ENCODE measurements at places on chromosomes 4 and X. TPM values are rescaled to one million over a fixed set of nuclear protein-coding genes. Genes with fewer than 3 reads are reported as not detected.

RHOXF2 gene
- total RNA-seq = not detected

C1GALT1C1 gene
- total RNA-seq = 12.7 TPM

TAB3 gene
- total RNA-seq = 14.8 TPM

GRCh38 chrX:104351173-104351769, 96.5 kb upstream of the ESX1 start:
- H3K36me3 ChIP-seq = no peaks in the 10 kb centered on the region
- no peaks in the 10 kb centered on the region for H3K27me3 ChIP-seq
- no peaks in the 10 kb centered on the region for H3K4me1 ChIP-seq
- H3K4me3 ChIP-seq = no peak overlapping the region
- H3K27ac ChIP-seq = no peak overlapping the region

GRCh38 chrX:97527725-97528124, 644.0 kb downstream of the RPA4 start:
- H3K36me3 ChIP-seq = no peaks in the 10 kb centered on the region
- H3K27me3 ChIP-seq = no peaks in the 10 kb centered on the region
- no peak overlapping the region for H3K4me3 ChIP-seq
- no peaks in the 10 kb centered on the region for H3K4me1 ChIP-seq
- no peak overlapping the region for H3K27ac ChIP-seq
- DNase-seq = no peak

DNA sequence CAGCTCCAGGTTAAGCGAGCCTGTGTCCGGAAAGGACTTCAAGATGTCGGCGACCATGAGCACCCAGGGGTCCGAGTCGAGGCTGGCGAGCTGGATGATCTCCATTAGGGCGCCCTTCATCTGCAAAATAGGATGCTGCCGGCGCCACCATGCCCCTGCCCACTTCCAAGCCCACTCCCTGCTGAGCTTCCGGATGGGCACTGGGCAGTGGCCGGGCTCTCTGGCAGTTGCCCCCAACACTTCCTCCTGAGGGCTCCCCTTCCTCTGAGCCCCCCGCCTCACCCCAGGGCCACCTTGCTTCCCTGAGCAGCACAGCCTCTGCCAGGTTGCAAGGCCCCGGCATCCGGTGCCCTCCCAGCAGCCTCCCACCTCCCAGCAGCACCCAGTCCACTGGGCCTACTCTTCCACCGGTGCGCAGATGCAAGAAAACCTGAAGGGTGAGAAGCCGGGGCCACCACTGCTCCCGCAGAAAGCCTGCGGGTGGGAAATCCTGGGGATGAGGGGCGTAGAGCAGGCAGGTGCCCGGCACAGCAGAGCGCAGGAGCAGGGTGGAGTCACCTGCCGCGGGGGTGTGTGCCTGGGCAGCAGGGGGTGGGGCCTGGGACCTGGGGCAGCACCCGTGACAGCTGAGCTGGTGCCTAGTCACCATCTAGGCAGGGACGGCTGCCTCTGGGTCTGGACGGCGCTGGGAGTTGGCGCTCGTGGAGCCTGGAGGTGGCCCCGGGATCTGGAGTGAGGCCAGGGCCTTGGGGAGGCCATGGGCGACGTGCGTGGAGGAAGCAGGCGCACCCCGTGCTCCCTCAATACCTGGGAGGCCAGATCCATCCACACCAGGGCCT, 17.0 kb downstream of the NELFA start:
- H3K27ac ChIP-seq = no peak overlapping the region
- DNase-seq = no peak
- no peaks in the 10 kb centered on the region for H3K27me3 ChIP-seq

- H3K36me3 ChIP-seq = peaks cover 1% of the 10 kb centered on the region
- no peak overlapping the region for H3K27ac ChIP-seq
- no peak overlapping the region for H3K4me3 ChIP-seq
- H3K4me1 ChIP-seq = peaks cover 17% of the 10 kb centered on the region
- DNase-seq = no peak
Observed at GRCh38 chr4:153238135-153238919, 34.1 kb downstream of the TRIM2 start.

DNA sequence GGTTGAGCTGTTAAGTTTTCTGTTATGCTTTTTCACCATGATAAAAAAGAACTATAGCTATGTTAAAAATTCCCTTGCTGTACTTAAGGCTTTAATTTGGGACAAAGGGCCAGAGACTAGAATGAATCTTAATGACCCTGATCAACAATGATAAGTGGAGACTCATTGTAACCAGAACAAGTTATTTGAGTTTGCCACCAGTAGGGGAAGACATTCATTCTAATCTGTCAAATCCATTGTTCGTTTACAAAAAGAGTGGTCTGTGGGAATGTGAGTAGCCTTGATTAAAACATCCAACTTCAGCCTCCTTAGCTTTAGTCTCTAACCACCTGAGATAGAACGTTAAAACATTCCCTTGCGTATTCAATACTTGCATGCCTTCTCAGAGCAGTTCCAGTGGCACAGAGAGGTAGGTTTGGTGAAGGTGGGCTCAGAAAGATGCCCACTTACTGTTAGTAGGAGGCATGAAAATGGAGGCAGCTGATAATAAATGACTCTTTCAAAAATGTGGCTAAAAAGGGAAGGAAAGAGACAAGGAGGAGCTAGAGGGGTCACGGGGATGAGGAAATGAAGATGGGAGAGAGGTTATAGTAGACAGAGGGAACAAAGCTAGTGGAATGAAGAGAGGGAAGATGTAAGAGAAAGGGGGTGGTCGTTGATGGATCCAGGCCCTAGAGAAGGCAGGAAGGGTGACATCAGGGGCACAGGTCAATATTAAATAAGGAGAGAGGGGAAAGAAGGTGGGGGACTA, 66.2 kb downstream of the EGF start:
- H3K4me1 ChIP-seq = peaks cover 19% of the 10 kb centered on the region
- no peaks in the 10 kb centered on the region for H3K36me3 ChIP-seq
- no peaks in the 10 kb centered on the region for H3K27me3 ChIP-seq
- no peak overlapping the region for H3K27ac ChIP-seq

- no peak for DNase-seq
- H3K36me3 ChIP-seq = no peaks in the 10 kb centered on the region
- no peak overlapping the region for H3K27ac ChIP-seq
- no peak overlapping the region for H3K4me3 ChIP-seq
Observed at GRCh38 chr4:152943672-152944071, 7.5 kb downstream of the FHDC1 start.

- H3K27me3 ChIP-seq = no peaks in the 10 kb centered on the region
- H3K27ac ChIP-seq = no peak overlapping the region
- DNase-seq = no peak
- no peaks in the 10 kb centered on the region for H3K36me3 ChIP-seq
- H3K4me3 ChIP-seq = no peak overlapping the region
Observed at GRCh38 chr4:52853351-52853750, 8.8 kb upstream of the RASL11B start.

GRCh38 chr4:61079427-61079826, 120.7 kb upstream of the ADGRL3 start:
- no peaks in the 10 kb centered on the region for H3K4me1 ChIP-seq
- no peaks in the 10 kb centered on the region for H3K36me3 ChIP-seq
- H3K27ac ChIP-seq = no peak overlapping the region
- no peaks in the 10 kb centered on the region for H3K27me3 ChIP-seq
- no peak overlapping the region for H3K4me3 ChIP-seq

- H3K27ac ChIP-seq = no peak overlapping the region
- H3K4me3 ChIP-seq = no peak overlapping the region
- DNase-seq = no peak
- no peaks in the 10 kb centered on the region for H3K27me3 ChIP-seq
- H3K36me3 ChIP-seq = no peaks in the 10 kb centered on the region
- H3K4me1 ChIP-seq = no peaks in the 10 kb centered on the region
Observed at GRCh38 chrX:123217077-123217476, 33.0 kb downstream of the GRIA3 start.

DNA sequence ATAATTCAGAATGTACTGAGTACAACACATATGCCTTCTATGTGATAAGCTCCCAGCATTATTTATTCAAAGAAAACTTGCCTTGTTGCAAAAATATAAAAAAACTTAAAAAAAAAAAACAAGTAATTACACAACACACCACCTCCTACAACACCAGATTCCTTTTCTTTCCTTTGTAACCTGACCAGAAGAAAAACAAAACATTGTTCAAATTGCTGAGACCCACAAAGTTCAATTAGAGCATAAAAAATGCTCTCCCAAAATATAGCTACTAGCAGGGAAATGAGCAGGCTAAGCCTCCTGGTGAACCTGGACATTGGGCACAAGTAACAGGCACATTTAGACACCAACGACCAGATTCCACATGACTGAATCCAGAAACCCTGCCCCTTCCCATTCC, 38.3 kb downstream of the MECP2 start:
- no peaks in the 10 kb centered on the region for H3K27me3 ChIP-seq

DNA sequence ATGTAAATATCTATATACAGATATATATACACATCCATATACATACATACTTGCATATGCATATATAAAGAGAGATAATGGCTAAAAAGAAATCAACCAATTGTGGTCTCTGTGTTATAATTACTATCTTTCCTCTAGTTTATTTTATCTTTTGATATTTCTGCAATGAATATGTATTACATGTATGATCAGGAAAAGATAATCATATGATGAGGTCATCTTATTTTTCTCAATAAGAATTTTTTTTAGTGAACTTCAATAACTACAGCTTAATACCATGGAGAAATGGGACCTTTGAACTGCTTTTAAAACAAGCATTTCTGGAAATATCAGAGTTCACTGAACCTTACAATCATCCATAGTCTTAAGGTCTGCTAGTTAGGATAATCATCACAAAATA, 158.0 kb downstream of the HNRNPD start:
- no peaks in the 10 kb centered on the region for H3K36me3 ChIP-seq
- no peaks in the 10 kb centered on the region for H3K27me3 ChIP-seq
- no peak for DNase-seq
- H3K4me3 ChIP-seq = no peak overlapping the region
- H3K4me1 ChIP-seq = no peaks in the 10 kb centered on the region
- no peak overlapping the region for H3K27ac ChIP-seq

- no peaks in the 10 kb centered on the region for H3K36me3 ChIP-seq
Observed at GRCh38 chrX:153780678-153781427, at the start of gene SRPK3. TSS of gene SRPK3 (plus strand) at chrX:153781041. CDS start at chrX:153781087, 46 bp downstream.

DNA sequence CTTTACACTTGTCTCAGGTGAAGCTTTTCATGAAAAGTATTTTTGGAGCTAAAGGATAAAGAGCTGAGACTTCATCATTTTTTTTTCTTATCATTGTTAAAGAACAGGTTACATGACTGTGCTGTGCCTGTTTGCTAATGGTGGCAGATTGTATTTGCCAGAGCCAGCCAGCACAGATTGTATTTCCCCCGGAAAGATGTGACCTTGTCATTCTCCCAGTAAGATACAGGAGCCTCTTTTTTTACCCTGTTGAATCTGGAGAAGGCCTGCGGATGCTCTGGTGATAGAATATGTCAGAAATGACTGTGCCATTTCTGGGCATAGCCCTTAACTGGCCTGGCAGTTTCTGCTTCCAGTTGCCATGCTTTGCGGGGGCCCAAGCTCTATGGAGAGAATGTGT, 91.9 kb downstream of the GPRIN3 start:
- H3K27me3 ChIP-seq = no peaks in the 10 kb centered on the region
- H3K4me3 ChIP-seq = no peak overlapping the region
- H3K27ac ChIP-seq = no peak overlapping the region
- H3K4me1 ChIP-seq = peaks cover 23% of the 10 kb centered on the region
- H3K36me3 ChIP-seq = no peaks in the 10 kb centered on the region

GRCh38 chr4:162010362-162010761, 153.4 kb downstream of the FSTL5 start:
- no peaks in the 10 kb centered on the region for H3K36me3 ChIP-seq
- H3K4me3 ChIP-seq = no peak overlapping the region
- no peaks in the 10 kb centered on the region for H3K27me3 ChIP-seq

- DNase-seq = no peak
- H3K27ac ChIP-seq = no peak overlapping the region
- H3K4me1 ChIP-seq = no peaks in the 10 kb centered on the region
- no peaks in the 10 kb centered on the region for H3K36me3 ChIP-seq
- H3K4me3 ChIP-seq = no peak overlapping the region
Observed at GRCh38 chrX:155127940-155128339, 56.6 kb downstream of the BRCC3 start.

DNA sequence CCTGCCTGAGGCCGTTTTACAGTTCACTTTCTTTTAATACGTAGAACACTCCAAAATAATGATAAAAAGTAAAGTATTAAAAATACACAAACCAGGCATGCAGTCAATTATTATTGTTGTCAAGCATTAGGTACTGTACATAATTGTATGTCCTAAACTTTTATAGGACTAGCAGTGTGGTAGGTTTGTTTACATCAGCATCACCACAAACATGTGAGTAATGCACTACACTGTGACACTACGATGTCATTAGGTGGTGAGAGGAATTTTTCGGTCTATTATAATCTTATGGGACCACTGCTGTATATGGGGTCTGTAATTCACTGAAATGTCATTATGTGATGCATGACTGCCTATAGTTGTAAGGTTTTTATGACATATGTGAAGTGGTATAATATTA, 149.5 kb upstream of the SH3RF1 start:
- no peak overlapping the region for H3K4me3 ChIP-seq
- no peaks in the 10 kb centered on the region for H3K27me3 ChIP-seq
- H3K27ac ChIP-seq = no peak overlapping the region
- no peak for DNase-seq
- no peaks in the 10 kb centered on the region for H3K36me3 ChIP-seq

DNA sequence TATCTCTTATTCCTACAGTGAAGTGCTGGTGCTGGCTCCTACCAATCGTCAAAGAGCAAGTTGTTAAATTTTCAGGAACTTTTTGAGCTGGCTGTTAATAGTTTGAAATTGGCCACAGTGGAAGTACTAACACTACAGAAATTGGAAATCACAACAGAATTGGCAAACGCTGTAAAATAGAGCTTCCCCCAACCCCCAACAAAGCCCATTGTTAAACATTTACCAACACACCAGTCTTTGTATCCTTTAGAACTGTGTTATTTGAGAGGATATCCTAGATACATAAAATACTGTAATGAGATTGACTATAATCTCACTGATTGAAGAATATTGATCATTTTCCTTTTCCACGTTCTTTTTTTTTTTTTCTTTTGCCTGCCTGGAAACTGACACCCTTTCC, 37.4 kb downstream of the FAM241A start:
- no peaks in the 10 kb centered on the region for H3K36me3 ChIP-seq
- no peak overlapping the region for H3K27ac ChIP-seq
- H3K4me1 ChIP-seq = no peaks in the 10 kb centered on the region
- H3K4me3 ChIP-seq = no peak overlapping the region
- H3K27me3 ChIP-seq = no peaks in the 10 kb centered on the region

DNA sequence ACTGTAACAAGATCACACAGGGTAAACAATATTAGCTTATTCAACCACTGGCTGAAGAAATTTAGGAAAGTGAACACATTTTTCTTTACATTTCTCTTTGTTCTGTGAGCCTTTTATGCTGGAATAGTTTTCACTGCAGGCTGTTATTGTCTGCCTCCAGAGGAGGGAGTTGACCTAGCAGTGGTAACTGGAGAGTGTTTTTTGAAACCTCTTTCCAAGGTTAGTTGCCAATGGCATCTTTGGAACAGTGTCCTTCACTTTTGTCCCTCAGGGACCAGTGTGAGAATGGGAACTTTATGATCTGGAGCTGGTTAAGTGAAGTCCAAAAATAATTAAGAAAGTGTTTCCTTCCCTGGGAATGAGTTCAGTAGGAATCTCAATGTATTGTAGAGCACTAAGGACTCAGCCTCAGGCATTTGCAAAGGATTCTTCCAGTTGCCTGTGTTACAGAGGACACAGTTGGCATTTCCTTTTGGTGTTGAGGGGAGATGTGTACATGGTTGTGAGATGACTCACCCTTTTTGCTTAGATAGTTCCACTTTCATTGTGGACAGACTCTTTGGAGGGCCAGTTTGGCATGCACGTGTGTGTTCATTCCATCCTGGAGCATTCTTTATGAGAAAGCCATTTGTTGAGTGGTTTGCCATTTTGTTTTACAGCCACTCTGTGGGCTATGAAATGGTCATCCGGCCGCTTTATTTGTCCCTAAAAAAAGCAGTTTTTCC, 61.3 kb downstream of the AR start:
- no peaks in the 10 kb centered on the region for H3K4me1 ChIP-seq
- peak; percentile 1 for DNase-seq
- H3K4me3 ChIP-seq = no peak overlapping the region
- no peaks in the 10 kb centered on the region for H3K36me3 ChIP-seq
